A549 (cell line): ENCODE measurements at places on chromosomes 5 and 9.

GRCh38 chr5:56045469-56045868 lies 50.7 kb upstream of the IL6ST start:
- no peak for DNase-seq

- no peak for DNase-seq
Observed at GRCh38 chr9:18976221-18976708, 56.7 kb downstream of the SAXO1 start.

DNA sequence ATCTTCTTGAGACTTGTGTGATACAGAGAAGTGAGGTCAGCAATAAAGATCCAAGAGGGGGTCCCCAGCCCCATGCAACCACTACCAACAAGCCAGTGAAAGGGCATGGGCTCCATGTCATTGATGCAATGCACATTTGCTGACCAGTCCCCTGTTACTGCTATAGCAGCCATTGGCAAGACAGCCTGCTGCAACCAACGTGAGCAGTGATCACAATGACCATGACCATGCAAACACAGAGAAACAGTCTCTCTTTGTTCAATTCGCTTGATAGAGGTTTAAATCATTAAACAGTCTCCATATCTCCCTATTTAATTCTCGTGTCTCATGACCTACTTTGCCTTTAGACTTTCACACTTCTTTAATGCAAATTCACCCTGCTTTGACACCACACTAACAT lies 30.0 kb upstream of the FOXB2 start:
- DNase-seq: no peak

DNA sequence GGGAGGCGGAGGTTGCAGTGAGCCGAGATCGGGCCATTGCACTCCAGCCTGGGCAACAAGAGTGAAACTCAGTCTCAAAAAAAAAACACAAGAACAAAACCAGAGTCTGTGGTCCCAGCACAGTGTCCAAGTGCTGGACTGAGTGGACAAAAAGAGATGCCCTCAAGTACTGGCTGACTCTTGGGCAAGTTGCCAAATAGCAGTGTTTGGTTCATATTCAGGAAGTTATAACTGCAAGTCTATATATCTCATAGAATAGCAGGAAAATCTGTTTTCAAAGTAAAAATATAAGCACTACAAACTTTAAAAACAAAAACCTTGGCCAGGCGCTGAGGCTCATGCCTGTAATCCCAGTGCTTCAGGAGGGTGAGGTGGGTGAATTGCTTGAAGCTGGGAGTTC lies 7.3 kb downstream of the HABP4 start:
- DNase-seq: no peak

DNA sequence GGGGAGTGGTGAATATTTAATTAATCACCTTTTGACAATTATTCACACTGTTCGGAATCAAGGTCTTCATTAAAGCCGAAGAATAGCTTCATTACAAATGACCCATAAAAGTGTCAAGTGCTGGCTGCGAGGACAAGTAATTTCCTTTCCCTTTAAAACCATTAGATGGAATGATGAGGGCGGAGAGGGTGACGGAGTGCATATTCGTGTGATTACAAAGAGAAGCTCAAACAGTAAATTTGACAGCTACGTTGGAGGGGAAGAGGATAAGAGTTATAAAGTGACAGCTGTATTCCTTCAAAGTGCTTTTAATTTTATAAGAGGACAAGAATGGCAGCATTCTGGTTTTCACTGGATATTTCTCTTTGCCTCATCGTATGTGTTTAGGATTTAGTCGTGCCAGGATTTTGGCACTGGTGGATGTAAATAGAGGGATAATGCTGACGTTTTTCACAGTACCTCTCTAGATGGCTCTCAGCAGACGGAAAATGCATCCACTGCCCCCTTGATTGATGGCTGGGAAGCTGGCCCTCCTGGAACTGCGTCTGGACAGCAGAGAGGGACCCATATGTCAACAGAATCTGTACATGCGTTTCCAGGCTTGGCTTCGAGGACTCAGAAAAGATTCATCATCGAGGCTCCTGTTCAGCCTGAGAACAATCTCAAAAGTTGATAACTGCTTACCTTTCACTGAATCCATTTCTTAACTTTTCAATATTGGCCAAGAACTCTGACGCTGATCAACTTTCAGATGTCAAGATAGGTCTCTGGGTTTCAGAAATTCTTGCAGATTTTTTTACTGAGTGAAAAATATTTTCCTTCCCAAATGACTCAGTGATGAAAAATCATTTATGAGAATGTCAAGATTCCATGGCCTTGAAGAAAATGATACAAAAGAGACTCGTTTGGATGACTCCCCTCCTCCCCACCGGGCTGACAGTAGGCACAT lies 50.4 kb upstream of the IRX2 start:
- no peak for DNase-seq

DNA sequence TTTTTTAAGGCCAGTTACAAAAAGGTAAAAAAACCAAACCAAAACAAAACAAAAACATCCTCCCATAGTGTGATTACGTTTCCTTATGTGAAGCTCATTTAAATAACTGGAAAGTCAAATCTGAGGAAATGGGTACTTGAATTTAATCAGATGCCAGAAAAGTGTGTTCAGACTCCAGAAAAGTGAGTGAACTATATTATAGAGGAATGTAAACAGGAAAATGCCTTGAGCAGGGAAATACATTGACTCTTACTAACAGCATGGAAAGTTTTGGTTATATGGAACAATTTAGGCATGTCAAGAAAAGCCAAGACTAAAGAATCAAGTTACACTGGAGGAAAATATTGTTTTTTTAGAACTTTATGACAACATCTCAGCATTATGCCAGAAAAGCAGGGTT lies 37.8 kb upstream of the RNF20 start:
- no peak for DNase-seq

GRCh38 chr5:122129306-122129705 lies at the start of gene ZNF474:
Gene ZNF474, plus strand, starts transcription at chr5:122129546. Its CDS starts 22,445 bp downstream, at chr5:122151991.
- no peak for DNase-seq

DNA sequence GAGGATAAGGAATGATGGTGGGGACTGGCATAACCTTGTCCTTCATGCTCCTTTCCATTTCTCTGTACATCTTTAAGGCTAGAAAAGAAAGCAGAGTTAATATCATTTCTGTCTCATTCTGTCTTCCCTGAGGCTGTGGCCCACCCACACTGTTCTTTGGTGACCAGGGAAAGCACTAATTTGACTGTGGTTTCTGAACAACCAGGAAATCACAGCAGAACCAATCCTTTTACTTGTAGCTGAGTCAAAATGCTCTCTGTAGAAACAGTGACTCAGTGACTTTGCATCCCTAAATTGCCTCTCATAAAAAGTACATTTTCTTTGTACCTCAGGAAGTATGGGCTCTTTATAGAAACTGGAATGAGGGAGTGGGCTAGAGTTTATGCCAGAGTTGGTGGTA lies 28.1 kb downstream of the IL33 start:
- no peak for DNase-seq

DNA sequence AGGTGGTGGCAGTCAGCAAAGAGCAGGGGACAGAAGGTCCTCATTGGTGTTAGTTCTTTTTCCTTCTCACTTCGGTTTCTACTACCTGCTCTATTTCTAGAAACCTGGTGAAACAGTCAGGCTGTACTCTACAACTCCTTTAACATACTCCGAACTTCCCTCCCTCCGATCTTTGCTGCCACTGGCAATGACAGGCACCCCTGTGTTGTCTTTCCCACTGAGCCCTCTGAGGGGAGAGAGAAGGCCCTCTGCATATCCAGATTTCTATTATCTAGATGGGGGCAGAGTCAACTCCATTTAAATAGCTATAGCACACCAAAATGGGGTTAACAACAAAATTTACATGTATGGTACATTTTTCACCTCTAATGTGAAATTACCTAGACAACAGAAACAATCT lies 123.7 kb downstream of the CDK5RAP2 start:
- DNase-seq: no peak

- no peak for DNase-seq
Observed at GRCh38 chr5:81058121-81058520, 98.0 kb downstream of the RASGRF2 start.

GRCh38 chr5:135318924-135319323 lies 80.1 kb downstream of the MACROH2A1 start:
- no peak for DNase-seq

GRCh38 chr9:2495221-2496005 lies 126.2 kb upstream of the VLDLR start:
- no peak for DNase-seq

GRCh38 chr5:10695055-10695649 lies 65.9 kb downstream of the DAP start:
- peak; percentile 83 for DNase-seq

GRCh38 chr5:154945695-154946301 lies 4.9 kb downstream of the MRPL22 start:
- peak; percentile 28 for DNase-seq

GRCh38 chr5:1864896-1865440 lies 17.8 kb downstream of the IRX4 start:
- DNase-seq: no peak

GRCh38 chr5:38831909-38832308 lies 13.9 kb upstream of the OSMR start:
- no peak for DNase-seq

GRCh38 chr5:110201791-110202190 lies 512.1 kb downstream of the MAN2A1 start:
- DNase-seq: no peak

- DNase-seq: no peak
Observed at GRCh38 chr9:32430720-32431119, 46.3 kb downstream of the ACO1 start.

GRCh38 chr5:40360685-40361084 lies 319.0 kb upstream of the PTGER4 start:
- DNase-seq: no peak

DNA sequence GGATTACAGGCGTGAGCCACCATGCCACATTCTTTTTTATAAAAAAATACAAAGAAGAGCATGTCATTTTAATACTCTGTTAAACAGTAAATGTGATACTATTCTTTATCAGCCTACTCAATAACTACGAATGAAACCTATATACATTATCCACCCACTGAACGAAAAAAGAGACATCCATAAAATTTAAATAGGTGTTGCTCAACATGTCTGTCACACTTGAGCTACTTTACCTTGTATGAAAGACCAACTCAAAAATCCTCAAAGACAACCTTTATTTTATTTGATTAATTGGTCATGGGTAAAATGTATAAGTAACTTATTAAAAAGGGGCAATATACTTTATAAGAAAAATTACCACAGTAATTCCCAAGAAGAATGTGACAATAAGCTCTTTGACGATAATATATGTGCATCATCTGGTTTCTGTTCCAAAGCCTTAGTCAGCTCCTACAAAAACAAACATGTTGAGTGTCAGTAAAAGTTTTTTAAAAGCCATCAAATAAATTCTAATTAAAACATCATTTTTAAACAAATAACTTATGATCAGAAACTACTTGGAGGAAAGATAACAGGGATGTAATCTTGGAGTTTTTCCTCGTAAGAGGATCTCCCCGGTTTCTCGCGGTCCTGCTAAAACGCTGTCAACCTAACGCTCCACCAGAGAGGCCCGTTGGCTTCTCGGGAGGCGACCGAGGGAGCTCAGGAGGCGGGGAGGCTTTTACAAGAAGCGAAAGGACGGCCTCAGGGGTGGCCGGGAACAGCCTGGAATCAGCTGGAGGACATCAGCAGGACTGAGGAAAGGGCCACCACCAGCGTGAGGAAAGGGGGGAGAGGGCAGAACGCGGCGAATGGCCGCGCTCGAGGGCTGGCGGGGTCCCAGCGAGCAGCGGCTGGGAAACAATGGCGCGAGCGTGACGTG lies 13.5 kb upstream of the ANKRD18B start:
- DNase-seq: peak; percentile 51

DNA sequence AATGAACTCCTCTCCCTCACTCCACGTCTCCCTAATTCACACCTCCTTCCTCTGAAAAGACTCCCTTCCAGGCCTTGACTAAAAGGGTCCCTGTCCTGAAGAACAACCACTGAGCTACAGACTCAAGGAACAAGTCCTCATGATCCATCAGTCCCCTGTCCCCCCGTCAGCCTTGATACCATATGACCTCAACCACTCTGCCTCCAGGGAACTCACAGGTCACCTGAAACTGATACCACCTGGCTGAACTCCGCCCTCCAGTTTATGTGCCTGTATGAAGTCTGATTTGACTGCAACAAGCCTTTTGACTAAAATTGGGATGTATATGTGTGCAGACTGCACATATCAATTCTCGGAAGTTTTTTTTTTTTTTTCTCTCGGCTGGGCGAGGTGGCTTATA lies 88.7 kb downstream of the UGCG start:
- DNase-seq: no peak

DNA sequence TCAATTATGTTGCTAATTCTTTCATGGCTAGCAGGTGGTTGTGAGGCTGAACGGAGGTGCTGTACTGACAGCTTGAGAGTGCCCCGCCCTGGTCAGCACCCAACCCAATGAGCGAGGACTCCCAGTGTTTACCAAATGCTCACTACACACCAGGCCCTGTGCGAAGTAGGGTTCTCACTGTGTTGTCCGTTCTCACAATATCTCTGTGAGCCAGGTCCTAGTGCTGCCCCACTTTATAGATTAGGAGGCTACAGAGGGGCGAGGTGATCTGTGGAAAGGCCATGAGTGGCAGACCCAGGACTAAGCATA lies 28.2 kb downstream of the COL15A1 start:
- no peak for DNase-seq

DNA sequence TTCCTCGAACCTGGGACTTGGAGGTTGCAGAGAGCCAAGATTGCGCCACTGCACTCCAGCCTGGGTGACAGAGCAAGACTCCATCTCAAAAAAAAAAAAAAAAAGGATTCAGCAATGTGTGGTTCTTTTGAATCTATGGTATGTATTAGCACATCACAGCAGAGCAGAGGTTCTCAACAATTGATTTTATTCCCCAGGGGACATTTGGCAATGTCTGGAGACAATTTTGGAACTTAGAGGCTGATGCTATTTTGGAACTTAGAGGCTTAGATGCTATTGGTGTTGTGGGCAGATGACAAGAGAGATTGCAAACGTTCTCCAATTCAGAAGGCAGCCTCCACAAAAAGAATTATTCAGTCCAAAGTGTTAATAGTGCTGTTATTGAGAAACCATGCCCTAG lies 115.2 kb downstream of the TMC1 start:
- no peak for DNase-seq

DNA sequence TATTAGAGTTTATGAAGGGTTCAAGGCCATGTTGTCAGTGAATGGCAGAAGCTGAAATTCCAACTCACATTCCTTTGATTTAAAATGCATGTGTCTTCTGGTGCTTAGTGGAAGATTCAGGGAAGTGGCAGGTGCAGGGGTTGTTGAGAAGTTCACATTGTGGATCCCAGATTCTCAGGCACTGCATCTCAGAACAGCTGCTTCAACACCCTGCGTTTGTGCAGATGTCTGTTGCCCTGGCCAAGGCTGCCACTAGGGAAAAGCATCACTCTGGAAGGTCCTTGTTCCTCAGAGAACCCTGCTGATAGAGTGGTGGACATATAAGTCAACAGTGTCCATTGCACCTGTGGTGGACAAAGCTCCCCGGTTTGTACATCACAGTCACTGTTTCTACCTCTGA lies 162.7 kb downstream of the PAPPA start:
- no peak for DNase-seq

DNA sequence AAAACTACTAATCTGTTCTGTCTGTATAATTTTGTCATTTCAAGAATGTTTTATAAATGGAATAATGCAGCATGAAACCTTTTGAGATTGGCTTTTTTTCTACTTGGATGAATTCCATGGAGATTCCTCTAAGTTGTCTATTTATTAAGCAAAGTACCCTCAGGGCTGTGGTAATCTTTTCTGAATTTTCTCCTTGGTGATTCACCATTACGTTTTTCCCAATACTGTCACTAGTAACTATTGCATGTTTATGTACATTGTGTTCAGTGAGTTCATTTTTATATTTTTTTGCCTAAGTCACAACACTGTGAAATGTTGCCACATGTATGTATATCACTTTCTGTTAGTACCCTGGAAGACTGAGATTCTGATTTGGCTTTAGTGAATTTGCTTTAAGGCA lies 177.0 kb upstream of the GRIN3A start:
- DNase-seq: no peak
